ENCODE measurements at places on chromosomes 6 and 20.
A peak's percentile ranks its signal among the peaks of the same experiment; 100 is the strongest.

DNA sequence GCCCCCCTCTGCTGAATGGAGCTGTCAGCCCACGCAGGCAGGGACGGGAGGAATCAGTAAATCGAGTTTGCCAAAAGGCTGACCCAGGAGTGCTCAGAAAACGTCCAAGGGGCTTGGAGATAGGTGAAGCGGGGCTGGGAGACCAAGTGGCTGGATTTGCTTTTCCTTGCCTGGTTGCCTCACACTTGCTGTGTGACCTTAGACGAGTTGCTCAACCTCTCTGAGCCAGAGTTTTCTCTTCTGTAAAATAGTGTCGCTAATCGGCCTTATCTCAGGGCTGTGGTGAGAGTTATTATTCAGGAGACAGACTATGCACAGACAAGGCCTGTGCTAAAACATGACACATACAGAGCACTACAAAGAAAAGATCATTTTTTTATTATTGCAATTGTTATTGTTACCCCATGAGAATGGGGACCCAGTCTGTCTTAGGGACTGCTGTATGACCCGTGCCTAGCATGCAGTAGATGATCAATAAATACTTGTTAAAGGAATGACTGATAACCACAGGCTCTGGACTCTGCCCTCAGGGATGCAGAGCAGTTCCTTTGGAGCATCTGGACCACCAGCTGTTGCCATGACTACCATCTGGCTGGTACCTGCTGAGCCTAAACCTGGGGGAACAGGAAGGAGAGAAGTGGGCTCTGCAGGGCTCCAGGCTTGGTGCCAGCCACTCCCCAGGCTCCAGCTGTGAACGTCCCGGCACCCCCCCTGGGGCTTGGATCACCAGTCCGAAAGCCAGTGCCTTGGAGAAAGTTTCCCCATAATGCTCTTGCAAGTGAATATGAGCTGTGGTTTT lies 901 bp downstream of the KCNK15 start:
- peak; percentile 85 for DNase-seq

GRCh38 chr6:110609101-110609500 lies 132.7 kb upstream of the SLC22A16 start:
- no peak for DNase-seq

DNA sequence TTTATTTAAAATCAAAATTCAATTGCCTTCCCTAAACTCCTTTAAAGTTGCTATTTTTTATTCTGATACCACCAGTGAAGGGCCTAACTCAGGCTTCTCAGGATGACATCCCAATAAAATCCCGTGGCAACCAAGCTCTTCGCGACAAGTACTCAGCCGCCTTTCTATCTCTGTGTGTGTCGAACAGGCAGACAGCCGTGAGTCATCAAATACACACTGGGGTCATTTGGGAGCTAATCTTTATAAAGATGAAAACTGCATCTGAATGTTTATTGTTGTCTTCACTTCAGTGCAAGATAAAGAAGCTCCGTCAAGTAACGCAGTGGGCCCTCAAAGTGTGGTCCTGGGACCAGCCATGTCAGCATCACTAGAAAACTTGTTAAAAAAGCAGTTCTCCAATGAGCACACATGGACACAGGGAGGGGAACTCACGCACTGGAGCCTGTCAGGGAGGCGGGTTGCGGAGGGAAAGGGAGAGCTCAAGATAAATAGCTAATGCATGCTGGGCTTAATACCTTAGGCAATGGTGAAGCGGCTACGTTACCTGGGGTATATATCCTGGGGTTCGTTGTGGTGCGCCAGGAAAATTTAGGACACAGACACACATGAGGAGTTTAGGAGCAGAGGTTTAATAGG lies 119.3 kb downstream of the RNF144B start:
- peak; percentile 60 for DNase-seq

GRCh38 chr6:57283911-57284455 lies 33.4 kb upstream of the PRIM2 start:
- no peak for DNase-seq

DNA sequence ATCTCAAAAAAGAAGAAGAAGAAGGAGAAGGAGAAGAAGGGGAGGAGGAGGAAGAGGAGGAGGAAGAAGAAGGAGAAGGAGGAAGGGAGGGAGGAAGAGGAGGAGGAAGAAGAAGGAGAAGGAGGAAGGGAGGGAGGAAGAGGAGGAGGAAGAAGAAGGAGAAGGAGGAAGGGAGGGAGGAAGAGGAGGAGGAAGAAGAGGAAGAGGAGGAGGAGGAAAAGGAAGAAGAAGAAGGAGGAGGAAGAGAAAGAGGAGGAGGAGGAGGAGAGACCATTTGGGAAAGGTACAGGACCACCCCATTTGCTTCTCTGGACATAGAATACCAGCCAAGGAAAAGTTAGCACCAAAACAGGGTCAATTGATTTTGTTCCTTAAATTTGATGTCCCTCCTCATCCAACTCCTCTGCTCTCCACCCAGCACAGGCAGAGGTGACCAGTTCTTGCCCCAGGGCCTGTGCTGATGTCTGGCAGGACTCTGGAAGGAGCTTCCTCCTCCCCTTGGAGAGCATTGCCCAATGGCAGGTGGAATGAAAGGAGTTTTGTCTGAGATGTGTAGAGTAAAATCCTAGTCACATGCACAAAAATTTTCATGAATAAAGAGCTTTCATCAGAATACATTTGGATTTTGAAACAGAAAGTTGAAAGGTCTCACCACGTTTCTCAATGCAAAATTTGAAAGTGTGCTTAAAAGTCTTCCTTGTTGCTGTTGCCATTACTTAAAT lies 182.9 kb downstream of the LY86 start:
- peak; percentile 57 for DNase-seq

GRCh38 chr6:162539321-162539720 lies 188.2 kb downstream of the PRKN start:
- DNase-seq = no peak

GRCh38 chr6:15073883-15074465 lies 171.9 kb upstream of the JARID2 start:
- DNase-seq = no peak

DNA sequence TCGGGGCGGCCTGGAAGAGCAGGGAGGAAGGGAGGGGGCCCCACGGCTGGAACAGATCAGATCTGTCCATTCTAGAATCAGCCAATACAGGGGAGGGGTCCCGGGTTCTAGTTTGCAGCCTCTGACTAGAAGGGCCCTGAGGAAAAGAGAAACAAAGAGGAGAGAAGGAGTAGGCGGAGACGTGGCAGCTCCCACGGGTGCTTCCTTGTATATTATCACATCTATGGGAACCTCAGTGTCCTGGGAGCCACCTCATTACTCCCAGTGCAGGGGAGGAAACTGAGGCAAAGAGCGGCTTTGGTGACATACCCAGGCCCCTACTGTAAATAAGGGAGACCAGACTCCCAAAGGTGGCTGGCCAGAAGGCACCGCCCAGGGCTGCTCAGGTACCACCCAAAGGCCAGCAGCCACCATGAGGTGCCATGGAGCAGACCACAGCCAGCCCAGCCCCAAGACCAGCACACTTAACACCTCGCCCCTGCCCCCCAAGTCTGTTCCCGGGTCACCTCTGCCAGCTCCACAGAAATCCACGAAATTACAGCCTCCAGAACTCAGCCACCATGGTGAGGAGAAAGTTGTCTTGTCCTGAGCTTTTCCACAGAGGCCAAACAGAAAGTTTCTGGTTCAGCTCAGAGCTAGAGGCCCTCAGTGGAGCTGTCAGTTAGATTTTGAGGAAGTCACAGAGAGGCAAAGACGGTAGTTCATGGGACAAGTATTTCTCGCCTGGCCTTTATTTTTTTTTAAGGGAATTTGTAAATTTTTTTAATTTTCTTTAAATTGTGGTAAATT lies 2.1 kb downstream of the ZC3H12D start:
- DNase-seq = no peak

DNA sequence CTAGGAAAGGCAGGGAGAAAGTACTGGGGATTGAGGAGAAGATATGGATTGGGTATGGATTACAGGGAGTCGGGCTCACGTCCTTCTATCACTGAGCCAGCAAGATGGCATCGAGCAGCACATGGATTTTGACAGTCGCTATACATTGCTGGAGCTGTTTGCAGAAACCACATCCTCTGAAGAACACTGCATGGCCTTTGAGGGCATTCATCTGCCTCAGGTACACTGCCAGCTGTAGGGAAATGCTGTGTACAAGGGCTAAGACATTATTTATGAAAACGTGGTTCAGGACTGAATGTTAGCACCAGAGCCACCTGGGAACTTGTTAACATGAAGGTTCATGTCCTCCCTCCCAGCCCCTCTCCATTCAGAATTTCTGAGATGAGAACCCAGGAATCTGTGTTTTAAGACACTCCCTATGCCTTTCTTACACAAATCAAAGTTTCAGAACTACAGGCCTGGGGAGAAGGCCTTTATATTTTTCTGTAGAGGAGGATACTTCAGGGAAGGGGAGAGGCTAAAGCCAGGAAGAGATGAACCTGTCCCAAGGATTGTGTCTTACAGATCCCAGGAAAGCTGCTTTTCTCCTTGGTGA lies 3.5 kb downstream of the CUL9 start:
- DNase-seq = no peak

DNA sequence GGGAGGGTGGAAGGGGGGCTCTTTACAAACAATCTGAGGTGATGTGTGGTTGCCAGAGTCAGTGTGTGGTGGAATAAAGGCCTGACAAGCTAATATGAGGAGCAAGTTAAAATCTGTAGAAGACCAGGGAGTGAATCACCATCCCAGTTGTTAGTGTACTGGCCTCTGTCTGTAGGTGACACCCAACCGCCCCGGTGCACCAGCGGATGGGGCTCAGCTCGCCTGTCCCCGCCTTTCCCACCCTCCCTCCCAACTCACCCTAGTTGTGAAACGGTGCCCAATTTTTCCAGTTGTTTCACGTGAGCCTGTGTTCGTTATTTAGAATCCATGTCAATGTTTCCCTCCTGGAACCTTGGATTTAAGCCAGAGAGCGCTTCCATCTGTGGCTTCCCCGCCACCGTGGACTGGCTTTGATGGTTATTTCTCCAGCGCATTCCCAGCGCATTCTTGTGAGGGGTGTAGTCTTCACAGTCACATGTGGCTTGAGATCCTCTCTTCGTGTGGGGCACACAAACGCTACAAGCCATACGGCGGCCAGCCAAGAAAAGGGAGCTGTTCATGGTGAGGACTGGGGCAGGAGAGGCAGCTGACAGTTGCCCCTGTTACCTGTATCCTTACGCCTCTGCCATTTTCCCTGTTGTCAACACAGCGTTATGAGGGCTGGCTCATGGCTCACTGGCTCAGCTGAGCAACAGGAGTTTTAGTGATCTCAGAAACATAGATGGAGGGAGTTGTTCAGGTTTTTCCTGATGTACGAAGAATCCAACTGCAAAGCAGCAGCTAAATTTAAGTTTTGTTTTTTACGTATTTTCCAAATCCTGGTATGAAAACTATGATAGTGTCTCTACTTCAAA lies 137.6 kb downstream of the ZDHHC14 start:
- DNase-seq = no peak

DNA sequence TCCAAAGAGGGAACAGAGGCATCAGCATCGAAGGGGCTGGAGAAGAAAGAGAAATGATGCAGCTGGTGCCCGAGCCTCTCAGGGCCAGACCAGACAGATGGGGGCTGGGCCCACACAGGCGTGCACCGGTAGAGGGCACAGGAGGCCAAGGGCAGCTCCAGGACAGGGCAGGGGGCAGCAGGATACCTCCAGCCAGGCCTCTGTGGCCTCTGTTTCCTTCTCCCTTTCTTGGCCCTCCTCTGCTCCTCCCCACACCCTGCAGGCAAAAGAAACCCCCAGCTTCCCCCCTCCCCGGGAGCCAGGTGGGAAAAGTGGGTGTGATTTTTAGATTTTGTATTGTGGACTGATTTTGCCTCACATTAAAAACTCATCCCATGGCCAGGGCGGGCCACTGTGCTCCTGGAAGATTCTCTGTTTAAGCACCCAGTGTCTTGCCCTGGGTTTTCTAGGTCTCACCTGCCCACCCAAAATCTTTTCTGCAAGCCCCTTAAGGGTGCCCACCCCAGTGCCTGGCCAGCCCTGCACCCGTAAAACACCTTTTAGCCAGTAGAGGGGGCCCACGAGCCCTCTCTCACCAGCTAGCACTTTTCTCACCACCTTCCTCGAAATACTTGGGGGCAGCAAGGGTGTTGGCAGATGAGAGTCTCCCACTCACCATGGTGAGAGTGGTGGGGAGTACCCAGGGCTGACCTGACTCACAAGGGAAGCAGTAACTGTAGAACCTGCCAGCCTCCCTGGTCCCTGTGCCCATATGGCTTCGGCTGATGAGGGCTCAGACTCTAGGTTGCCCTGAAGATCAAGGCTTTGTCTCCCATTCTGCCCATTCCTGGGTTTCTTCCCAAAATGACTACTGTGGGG lies 35.7 kb upstream of the ID1 start:
- DNase-seq = no peak

DNA sequence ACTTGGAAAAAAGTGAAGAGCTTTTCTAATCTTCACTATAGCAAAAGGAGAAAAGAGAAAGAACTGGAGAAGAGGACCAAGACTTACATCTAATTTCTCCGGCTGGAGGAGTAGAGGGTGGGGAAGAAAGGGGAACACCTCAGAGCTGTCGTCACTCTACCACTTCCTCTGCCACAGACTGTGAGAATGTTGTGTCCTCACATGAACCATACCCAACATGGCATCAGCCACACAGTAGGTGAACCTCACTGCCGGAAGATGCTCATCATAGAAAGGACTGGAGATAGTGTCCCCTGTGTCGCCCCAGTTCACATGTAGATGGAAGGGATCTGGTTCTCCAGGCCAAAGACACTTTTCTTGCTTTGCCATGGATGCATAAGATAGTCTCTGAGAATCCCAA lies 604.4 kb upstream of the NOX3 start:
- no peak for DNase-seq

- DNase-seq = no peak
Observed at GRCh38 chr20:51749674-51750036, 18.5 kb downstream of the ATP9A start.

DNA sequence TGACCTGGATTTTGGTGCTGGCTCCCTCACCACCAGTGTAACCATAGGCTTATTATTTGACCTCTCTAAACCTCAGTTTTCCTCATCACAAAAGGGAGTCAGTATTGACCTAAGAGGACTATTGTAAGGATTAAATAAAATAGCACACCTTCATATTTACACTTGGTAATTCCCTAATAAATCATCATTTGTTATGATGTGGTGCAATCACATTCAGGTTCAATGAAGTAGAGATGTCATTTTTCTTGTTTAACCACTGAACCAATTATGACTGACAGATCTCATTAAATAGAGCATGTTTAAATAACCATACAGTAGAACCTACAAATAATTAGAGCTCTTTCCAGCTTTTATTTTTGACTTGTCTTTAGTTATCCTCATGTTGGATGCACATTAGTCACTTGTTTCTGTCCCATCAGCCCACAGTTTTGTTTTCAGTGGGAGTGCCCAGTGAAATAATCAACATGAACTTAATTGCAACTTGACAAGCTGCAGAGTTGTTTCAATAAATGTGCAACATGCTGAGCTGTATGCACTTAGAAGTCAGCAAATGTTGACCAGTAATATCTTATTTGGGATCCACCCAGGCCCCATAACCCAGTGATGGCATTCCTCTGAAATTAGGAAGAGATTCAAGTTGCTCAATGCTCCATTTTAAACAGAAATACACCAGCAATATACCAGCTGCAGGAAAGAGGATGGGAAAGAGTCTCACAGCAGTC lies 451.7 kb upstream of the MARCKS start:
- no peak for DNase-seq

GRCh38 chr6:38404355-38404754 lies 235.4 kb downstream of the BTBD9 start:
- DNase-seq = no peak

Data from NCI-H524 treated with DMSO at 0.1 percent for 48 hours (cell line).